Progenitor cell of endocrine pancreas (in vitro differentiated cells): ENCODE measurements at places on chromosomes 16 and 17.

- H3K36me3 ChIP-seq, result no peaks in the 10 kb centered on the region
- DNase-seq, result no peak
- peaks cover 8% of the 10 kb centered on the region for H3K4me1 ChIP-seq
- no peak overlapping the region for H3K4me3 ChIP-seq
- H3K27ac ChIP-seq, result no peak overlapping the region
Observed at GRCh38 chr16:22013486-22013885, 5.6 kb downstream of the MOSMO start.

DNA sequence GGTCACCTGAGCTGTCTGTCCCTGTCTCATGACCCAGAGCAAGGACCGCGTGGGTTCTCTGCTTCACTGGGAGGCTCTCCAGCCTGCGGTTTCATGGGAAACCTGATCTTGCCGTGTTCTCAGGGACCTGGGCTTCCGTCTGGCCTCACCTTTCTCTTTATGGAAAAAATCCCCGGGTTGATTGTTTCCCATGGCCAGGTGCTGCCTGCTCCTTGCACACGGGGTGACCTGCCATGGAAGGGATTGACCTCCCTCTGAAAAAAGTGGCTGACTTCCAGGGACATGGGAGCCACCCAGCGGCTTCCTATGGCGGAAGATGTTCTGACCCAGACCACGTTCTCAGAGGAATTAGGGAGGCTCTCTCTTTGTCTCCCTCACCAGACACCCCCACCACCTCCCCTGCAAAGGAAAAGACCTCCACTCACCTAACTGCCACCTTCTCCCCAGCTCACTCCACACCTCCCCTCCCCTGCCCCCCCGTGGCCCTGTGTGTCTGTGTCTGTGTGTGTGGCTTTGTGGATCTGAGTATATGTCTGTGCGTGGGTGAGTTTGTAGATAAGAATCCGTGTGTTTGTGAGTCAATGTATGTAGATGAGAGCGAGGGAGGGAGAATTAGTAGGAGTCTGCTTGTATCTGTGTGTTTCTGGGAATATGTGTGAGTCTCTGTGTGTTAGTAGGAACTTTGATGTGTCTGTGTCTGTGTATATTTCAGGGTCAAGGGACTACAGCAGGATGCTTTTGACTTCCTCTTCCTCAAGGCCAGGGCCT is 154.6 kb downstream of the NTN1 start:
- DNase-seq, result no peak
- H3K4me1 ChIP-seq, result peaks cover 9% of the 10 kb centered on the region
- no peak overlapping the region for H3K27ac ChIP-seq
- H3K27me3 ChIP-seq, result peaks cover 60% of the 10 kb centered on the region
- H3K4me3 ChIP-seq, result no peak overlapping the region
- H3K36me3 ChIP-seq, result no peaks in the 10 kb centered on the region

GRCh38 chr17:860805-861204 is 78.7 kb downstream of the MRM3 start:
- H3K4me1 ChIP-seq, result peaks cover 1% of the 10 kb centered on the region
- H3K36me3 ChIP-seq, result no peaks in the 10 kb centered on the region
- no peak overlapping the region for H3K27ac ChIP-seq

- H3K27ac ChIP-seq, result no peak within 1 kb of the TSS
- peak within 1 kb of the TSS; percentile 48 for H3K4me3 ChIP-seq
- DNase-seq, result no peak
- H3K27me3 ChIP-seq, result peaks cover 24% of the 10 kb centered on the region
- H3K36me3 ChIP-seq, result no peaks in the 10 kb centered on the region
Observed at GRCh38 chr17:78130437-78131101, at the start of gene TMC8. TSS of gene TMC8 (plus strand) at chr17:78130771. CDS start at chr17:78131589, 818 bp downstream.

GRCh38 chr17:44774271-44775135 is 15.7 kb downstream of the ADAM11 start:
- peak; percentile 92 for DNase-seq
- no peaks in the 10 kb centered on the region for H3K36me3 ChIP-seq
- H3K27ac ChIP-seq, result peak overlapping the region; percentile 73
- H3K4me1 ChIP-seq, result no peaks in the 10 kb centered on the region
- peaks cover 23% of the 10 kb centered on the region for H3K27me3 ChIP-seq
- H3K4me3 ChIP-seq, result peak overlapping the region; percentile 78
